ENCODE measurements at places on chromosomes 3 and 15. TPM values are rescaled to one million over a fixed set of nuclear protein-coding genes. Genes with fewer than 3 reads are reported as not detected.

The CCRL2 gene
- total RNA-seq: 7.0 TPM

The RARB gene
- under 0.01 TPM for total RNA-seq

The PLXNA1 gene
- 0.81 TPM for total RNA-seq

The KBTBD8 gene
- total RNA-seq: 1.9 TPM

The LRIG1 gene
- total RNA-seq: 12.9 TPM

The BFSP2 gene
- total RNA-seq: 0.27 TPM

The A4GNT gene
- not detected for total RNA-seq

The SI gene
- total RNA-seq: not detected
